ENCODE measurements at places on chromosomes 3 and 15. TPM values are rescaled to one million over a fixed set of nuclear protein-coding genes. Genes with fewer than 3 reads are reported as not detected.

The SORD gene
- total RNA-seq, result 21.2 TPM

The WNT5A gene
- total RNA-seq, result 3.0 TPM

The ZMYND10 gene
- 0.19 TPM for total RNA-seq

The RBP2 gene
- not detected for total RNA-seq

The TRIM42 gene
- total RNA-seq, result not detected

The COL6A5 gene
- not detected for total RNA-seq

All from vein endothelial cell (primary cell).